ENCODE measurements at places on chromosomes 7 and 10.

DNA sequence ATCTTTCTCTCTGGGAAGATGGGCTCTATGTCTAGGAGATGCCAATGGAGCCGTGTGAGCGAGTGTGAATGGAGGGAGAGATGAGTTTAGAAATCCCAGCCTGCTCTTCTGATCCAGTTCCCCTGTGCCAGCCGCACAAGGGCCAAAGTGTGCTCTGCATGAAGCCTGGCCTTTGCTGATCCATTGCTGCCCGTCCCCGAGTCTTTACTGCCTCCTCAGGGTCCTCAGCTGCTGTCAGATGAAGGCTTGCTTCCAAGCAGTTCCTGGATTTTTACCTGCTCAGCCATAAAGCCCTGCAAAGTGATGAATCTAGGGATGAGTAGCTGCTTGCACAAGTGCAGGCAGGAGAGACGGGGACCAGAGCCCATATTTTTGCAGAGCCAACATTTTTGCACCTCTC lies 115.9 kb downstream of the ZMIZ1 start:
- DNase-seq, result no peak

DNA sequence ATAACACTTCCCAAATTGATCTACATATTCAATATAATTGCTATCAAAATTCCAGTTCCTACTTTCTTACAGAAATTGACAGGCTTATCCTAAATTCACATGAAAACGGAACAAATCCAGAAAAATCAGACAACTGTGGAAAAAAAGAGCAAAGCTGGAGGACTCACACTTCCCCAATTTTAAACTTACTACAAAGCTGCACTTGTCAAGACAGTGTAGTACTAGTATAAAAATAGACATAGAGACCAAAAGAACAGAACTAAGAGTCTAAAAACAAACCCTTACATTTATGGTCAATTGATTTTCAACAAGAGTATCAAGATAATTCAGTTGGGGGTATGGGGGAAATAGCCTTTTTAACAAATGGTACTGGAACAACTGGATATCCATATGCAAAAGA lies 27.5 kb downstream of the LMBR1 start:
- no peak for DNase-seq

GRCh38 chr10:79582096-79582495 lies 21.9 kb upstream of the SFTPA2 start:
- DNase-seq, result no peak

- DNase-seq, result no peak
Measured at GRCh38 chr10:36591436-36591835, 534.0 kb upstream of the ANKRD30A start.

DNA sequence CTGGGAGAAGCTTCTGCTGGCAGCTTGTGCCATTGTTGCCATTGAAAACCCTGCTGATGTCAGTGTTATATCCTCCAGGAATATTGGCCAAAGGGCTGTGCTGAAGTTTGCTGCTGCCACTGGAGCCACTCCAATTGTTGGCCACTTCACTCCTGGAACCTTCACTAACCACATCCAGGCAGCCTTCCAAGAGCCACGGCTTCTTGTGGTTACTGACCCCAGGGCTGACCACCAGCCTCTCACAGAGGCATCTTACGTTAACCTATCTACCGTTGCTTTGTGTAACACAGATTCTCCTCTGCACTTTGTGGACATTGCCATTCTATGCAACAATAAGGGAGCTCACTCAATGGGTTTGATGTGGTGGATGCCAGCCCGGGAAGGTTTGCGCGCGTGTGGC lies 220.7 kb downstream of the ADK start:
- DNase-seq, result no peak

DNA sequence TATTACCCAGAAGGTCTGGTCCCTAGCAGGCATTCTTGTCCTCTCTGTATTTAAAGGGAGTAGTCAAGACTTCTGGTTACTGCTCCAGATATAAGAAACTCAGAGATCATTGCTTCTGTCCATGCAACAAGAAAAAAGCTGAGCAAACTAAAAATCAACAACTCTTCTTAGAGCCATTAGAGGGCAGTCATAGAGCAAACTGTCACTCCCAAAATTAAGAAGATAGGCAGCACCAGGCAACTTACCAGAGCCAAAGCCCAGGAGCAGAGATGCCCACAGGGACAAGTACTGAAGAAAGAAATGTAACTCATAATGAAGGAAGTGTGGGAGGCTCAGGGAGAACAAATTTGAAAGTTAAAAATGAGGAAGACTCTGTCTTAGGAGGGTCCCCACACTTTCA lies 472.9 kb upstream of the COBL start:
- no peak for DNase-seq

GRCh38 chr10:14024329-14025202 lies 306.2 kb downstream of the FRMD4A start:
- DNase-seq, result no peak

GRCh38 chr10:7856678-7857077 lies 38.4 kb downstream of the TAF3 start:
- DNase-seq, result no peak

DNA sequence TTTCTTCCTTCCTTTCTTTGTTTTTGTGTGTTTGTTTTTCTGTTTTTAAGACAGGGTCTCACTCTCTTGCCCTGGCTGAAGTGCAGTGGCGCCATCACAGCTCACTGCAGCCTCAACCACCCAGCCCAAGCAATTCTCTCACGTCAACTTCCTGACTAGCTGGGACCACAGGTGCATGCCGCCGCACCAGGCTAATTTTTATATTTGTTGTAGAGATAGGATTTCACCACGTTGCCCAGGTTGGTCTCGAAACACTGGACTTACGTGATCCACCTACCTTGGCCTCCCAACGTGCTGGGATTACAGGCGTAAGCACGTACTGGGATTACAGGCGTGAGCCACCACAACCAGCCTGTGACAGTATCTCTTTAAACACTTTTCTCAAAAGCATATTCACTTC lies 120.7 kb downstream of the DKK1 start:
- DNase-seq, result no peak

GRCh38 chr10:94320285-94320914 lies 42.3 kb downstream of the NOC3L start:
- peak; percentile 10 for DNase-seq

GRCh38 chr10:103554488-103555324 lies 61.2 kb downstream of the NEURL1 start:
- peak; percentile 64 for DNase-seq

DNA sequence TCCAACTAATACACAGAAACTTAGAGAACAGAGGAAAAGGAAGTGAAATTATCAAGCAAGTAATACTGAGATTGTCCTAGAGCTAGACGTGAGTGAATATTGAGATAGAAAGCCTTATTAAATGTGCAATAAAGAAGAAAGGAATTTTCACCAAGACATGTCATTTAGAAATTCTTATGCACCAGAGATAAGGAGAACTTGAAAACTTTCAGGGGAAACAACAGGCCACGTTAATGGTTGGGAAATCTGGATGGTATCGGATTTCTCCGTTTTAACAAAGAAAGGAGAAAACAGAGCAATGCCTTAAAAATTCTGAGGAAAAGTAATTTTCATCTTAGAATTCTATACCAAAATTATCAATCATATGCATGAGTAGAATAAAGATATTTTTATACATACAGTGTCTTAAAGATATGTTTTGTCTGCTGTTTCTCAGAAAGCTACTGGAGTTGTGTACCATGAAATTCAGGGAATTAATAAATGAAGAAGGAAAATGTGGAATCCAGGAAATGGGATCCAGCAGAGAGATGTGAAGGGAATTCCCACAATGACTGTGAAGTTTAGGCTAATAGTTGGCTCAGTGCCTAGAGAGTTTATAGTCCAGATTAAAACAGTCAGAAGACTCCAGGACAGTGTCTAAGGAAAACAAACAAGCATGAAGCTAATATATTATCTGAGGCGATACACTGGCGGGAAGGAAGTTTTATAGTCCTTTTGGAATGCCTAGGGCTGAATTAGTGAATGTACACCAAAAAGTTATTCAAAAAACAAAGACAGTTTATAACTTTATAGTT lies 159.5 kb downstream of the PPP1R9A start:
- DNase-seq, result no peak

- no peak for DNase-seq
Measured at GRCh38 chr7:73700581-73701134, 17.3 kb downstream of the BUD23 start.

Data from NCI-H2029 (cell line).